CD4-positive, alpha-beta T cell treated with Interferon alpha-2 for 1 hour (primary cell): ENCODE measurements at places on chromosomes 13 and 19.

DNA sequence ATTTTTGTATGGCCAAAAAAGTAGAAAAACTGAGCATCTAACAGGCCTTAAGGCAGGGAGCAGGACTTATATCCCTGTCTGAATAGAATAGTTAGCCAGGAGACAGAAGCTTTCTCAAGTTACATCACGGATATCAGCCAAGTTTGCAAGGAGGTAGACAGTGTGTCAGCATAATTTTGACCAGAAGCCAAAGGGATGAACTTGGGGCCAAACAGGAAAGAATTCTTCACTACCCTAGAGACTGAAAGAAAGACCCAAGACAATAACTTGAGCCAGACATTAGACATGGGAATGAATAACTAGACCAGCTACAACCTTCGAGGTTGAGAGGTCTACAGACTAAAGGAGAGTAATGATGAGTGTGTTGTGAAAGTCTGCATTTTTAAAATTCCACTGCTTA, 48.1 kb upstream of the PCDH9 start:
- no peak for DNase-seq

DNA sequence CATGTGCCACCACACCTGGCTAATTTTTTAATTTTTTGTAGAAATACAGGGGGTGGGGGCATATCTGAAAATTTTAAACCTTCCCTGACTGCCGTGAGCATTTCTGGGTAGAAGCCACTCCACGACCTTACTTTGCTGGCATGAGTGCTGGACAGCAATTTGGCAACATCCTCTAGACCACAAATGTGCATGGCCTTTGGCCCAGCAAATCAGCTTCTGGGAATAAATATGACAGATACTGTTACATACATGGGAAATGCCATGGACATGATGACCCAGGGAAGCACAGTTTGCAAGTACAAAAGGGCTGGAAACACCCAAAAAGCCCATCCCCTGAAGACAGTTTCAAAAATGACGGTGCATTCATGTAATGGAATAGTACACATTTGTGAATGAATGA, 3.2 kb upstream of the PVR start:
- no peak for DNase-seq

DNA sequence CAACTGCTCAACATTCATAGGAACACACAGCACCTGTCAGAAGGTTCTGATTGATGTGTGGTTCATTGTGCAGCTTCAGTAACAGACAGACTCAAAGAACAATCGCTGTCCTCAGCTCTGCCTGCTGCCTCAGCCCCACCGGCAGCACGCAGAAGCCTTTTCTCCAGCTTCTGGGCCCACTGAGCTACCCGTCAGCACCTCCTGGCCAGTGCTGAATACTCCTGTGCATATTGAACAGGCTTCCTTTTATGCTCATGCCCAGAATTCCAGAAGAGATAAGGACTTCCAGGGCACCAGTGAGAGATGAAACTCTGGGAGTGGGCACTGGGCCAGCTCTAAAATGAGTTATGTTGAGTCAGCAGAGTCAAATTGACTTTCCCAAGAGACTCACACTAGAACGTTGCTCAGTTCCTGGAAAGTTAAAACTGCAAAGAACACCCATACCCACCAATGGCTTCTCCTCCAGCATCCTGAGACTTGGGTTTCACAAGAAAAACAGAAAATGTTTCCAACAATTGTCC, 119.3 kb downstream of the COL4A1 start:
- no peak for DNase-seq

GRCh38 chr13:71156550-71156949, 710.5 kb downstream of the DACH1 start:
- DNase-seq = no peak

DNA sequence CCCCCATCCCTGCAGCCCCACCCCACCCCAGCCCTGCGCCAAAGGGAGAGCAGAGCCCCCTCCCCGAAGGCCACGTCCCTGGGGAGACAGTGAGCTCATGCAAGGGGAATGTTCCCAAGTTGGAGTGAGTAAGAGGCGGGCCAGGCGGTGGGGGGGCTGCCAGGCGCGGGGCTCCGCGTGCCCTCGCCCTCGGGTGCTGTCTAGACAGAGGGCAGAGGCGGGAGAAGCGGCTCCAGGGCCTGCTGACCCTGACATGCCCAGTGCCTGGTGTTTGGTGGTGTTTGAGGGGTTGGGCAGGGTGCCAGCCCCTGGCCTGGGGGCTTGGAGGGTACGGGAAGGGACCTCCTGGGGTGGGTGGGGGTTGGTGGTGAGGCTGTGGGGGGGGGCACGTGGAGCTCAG, 1.0 kb downstream of the FSTL3 start:
- no peak for DNase-seq

- DNase-seq = peak; percentile 66
These were observed 25.8 kb upstream of the NANOS3 start for GRCh38 chr19:13850910-13851733.

DNA sequence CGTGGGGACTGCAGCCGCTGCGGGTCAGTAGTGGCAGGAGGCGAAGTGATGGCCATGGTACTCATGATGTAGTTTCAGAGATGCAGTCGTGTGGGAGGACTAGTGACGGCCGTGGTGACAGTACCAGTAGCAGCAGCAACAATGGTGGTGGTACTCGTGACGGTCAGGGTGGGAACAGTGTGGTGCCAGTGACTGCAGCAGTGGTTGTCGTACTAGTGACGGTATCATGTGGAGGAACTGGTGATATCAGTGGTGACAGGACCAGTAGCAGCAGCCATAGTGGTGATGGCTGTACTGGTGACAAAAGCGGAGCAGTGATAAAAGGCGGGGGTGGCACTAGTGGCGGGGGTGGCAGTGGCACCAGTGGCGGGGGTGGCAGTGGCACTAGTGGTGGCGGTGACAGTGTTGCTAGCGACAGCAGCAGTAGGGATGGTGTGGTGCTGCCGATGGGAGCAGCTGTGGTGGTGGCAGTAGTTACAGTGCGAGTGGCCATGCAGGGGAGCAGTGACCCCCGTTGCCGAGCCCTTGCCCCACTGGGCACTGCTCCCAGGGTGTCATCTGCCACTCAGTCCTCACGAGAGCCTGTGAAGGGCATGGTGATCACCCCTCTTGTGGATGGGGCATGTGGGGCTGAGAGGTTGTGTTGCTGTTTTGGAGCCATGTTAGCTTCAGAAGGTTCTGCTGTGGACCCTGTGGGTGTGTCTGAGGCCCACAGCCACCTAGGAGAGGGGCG, 22.7 kb downstream of the ADPRHL1 start:
- no peak for DNase-seq

DNA sequence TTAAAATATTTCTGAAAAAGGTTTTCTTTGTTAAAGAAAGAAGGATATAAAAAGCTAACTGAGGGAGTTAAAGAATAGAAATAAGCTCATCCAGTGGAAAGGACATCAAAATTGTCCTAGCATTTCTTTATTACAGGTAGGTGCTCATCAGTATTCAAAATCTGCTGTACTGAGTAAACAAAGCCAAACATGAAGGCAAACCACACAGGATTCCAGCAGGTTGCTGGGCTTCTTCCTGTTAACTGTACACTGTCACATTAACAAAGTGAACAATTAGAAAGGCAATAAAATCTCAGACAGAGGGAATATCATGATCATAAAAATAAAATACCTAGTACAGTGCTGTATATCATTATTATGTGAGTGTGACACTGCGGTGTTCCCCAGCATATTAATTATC, 1541.0 kb downstream of the SLITRK5 start:
- DNase-seq = no peak

DNA sequence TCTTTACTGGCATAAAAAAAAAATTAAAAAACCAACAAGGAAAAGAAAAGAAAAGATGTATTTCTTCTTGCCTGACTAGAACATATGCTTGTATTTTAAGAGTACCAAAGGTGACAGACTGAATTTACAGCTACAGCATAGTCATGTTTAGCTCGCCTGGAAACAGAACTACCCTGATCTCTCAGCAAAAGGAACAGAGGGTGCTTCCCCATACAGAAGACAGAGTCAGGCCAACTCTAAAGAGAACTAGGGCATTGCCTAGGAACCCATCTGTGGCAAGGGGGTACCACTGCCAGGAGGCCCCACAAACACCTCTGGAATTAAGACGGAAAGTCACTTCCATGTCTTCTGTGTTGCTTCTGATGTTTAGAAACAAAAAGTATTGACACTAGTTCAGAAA, 252.1 kb upstream of the STARD13 start:
- no peak for DNase-seq

GRCh38 chr19:34838248-34838647, 65.2 kb upstream of the ZNF599 start:
- peak; percentile 8 for DNase-seq

DNA sequence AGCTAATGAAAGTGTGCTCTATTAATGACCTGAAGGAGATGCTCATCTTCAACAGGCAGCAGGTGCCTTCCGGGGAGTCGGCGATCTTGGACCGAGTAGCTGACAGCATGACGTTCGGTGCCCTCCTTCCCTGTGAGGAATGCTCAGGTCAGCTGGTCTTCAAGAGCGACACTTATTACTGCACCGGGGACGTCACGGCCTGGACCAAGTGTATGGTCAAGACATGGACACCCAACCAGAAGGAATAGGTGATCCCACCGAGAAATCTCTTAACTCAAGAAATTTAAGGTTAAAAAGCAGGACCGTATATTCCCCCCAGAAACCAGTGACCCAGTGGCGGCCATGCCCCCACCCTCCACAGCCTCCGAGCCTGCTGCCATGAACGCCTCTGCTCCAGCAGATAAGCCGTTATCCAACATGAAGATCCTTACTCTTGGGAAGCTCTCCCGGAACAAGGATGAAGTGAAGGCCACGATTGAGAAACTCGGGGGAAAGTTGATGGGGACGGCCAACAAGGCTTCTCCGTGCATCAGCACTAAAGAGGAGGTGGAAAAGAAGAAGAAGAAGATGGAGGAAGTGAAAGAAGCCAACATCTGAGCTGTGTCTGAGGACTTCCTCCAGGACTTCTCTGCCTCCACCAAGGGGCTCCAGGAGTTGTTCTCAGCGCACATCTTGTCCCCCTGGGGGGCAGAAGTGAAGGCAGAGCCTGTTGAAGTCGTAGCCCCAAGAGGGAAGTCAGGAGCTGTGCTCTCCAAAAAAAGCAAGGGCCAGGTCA, 22.8 kb upstream of the ANKRD10 start:
- no peak for DNase-seq

GRCh38 chr13:43411741-43412140, 375.0 kb downstream of the ENOX1 start:
- no peak for DNase-seq

DNA sequence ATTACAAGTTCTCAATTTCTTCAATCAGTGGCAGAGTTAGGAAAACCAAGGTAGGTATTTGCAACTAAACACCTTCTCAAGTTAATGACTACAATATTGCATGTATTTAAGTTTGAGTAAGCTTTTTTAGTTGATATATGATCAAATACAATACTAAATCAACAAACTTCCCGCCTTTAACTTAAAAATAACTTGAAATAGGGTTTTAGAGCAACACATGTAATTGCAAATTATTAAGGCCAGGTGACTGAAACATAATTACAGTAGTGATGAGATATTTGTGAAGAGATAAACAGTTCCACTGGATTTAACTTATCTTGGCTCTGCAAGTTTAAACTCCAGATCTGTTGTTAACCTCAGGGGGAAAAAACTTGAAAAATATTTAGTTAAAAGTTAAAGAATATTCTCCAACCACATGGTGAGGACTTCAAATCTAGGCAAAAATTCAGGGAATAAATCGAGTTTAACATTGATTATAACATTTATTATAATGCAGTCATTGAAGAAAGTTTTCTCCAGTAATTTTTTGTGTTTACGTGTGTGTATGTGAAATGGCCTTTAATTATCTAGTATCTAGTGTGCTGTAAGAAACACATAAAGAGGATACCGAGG, 3.6 kb downstream of the DACH1 start:
- DNase-seq = no peak

- DNase-seq = no peak
These were observed 276.4 kb downstream of the LHFPL6 start for GRCh38 chr13:39326469-39327171.

DNA sequence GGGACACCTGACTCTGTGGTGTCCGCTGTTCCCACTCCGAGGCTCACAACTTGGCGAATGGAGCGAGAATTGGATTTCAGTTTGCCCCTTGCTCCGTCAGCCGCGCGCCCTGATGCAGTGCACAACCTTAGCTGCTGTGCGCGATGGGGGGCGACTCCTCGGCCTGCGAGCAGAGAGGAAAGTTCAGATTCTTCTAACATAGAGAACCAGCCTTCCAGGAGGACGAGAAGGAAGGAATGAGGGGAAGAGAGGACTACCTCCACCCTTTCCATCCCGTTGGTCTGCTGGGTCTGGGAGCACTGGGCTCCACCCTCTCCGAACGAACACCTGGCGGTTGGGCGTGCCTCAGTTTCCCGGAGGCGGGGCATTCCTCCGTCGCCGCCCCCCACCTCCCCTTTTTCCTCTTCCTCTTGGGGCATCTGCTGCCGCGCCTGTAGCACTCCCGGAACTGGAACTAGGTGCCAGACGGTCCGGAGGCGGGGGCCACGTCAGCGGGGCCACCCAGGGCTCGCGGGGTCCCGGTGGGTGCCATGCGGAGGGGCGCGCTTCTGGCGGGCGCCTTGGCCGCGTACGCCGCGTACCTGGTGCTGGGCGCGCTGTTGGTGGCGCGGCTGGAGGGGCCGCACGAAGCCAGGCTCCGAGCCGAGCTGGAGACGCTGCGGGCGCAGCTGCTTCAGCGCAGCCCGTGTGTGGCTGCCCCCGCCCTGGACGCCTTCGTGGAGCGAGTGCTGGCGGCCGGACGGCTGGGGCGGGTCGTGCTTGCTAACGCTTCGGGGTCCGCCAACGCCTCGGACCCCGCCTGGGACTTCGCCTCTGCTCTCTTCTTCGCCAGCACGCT, at the start of gene KCNK6:
Gene KCNK6, plus strand, starts transcription at position 425 of the 838 bp plus-strand sequence. Its CDS starts 106 bp downstream, at position 531.
- peak; percentile 55 for DNase-seq

DNA sequence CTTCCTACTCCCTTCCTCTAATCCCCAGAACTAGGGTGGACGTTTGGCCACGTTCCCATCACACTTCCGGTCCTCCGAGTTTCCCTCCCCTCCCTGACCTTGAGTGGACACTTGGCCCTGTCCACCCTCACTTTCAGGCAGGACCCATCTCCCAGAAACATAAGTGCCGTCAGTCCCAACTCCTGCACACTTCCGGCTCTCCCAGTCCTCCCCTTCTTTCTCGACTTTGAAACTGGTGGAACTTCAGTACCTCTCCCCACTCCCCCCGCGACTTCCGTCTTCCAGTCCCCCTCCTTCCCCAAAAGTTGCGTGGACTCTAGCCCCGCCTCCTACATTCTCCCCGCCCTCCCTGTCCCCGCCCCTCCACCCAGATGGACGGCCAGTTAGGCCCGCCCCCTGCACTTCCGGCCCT, 278 bp upstream of the ZNF274 start:
- DNase-seq = peak; percentile 92
